Glutamatergic neuron (in vitro differentiated cells): ENCODE measurements at places on chromosomes 6 and 20. TPM values are rescaled to one million over a fixed set of nuclear protein-coding genes. Genes with fewer than 3 reads are reported as not detected.

DNA sequence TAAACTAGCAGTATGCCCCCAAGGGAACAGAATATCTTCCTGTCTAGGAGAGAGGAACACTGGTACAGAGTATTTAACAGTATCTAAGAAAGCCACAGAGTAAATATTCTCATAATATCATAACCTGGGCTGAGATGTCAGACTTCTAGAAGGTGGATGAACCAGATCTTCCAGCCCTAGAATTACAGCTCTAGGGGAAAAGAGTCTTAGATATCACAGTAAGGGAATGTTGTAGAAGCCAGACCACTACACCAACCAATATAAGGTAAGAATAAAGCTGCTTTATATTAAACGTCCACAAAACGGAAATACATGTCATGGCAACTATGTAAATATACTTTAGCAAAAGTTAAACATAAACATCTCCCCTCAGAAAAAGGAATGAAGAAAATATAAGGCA lies 12.4 kb downstream of the SERINC1 start:
- H3K4me3 ChIP-seq = peak overlapping the region; percentile 75
- DNase-seq = no peak
- peaks cover 8% of the 10 kb centered on the region for H3K36me3 ChIP-seq
- peak overlapping the region; percentile 86 for H3K27ac ChIP-seq
- H3K27me3 ChIP-seq = no peaks in the 10 kb centered on the region

GRCh38 chr6:3908961-3909360 lies 59.8 kb downstream of the FAM50B start:
- H3K36me3 ChIP-seq = no peaks in the 10 kb centered on the region
- peaks cover 8% of the 10 kb centered on the region for H3K4me1 ChIP-seq
- no peak overlapping the region for H3K4me3 ChIP-seq
- no peak overlapping the region for H3K27ac ChIP-seq
- DNase-seq = no peak

- no peak overlapping the region for H3K27ac ChIP-seq
- H3K27me3 ChIP-seq = no peaks in the 10 kb centered on the region
- no peak overlapping the region for H3K4me3 ChIP-seq
- H3K4me1 ChIP-seq = peaks cover 5% of the 10 kb centered on the region
Observed at GRCh38 chr20:2301164-2301622, 5.4 kb downstream of the TGM3 start.

DNA sequence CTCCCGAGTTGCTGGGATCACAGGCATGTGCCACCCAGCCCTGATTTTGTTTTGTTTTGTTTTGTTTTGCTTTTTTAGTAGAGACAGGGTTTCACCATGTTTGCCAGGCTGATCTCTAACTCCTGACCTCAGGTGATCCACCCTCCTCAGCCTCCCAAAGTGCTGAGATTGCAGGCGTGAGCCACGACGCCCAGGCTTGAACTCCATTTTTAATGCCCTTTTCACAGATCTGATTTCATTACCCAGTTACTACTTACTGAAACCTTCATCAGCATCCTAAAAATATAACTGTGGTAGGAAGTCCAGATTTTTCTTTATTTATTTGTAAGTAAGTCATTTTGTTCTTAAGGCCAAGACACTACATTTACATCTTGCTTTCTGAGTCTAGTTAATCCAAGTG lies 64.0 kb downstream of the HDDC2 start:
- H3K4me1 ChIP-seq = no peaks in the 10 kb centered on the region
- H3K4me3 ChIP-seq = no peak overlapping the region
- H3K27ac ChIP-seq = no peak overlapping the region
- peaks cover 8% of the 10 kb centered on the region for H3K36me3 ChIP-seq
- DNase-seq = no peak

GRCh38 chr20:23658336-23658735 lies 20.6 kb upstream of the CST3 start:
- H3K4me1 ChIP-seq = no peaks in the 10 kb centered on the region
- peaks cover 1% of the 10 kb centered on the region for H3K27me3 ChIP-seq
- H3K4me3 ChIP-seq = no peak overlapping the region
- no peak overlapping the region for H3K27ac ChIP-seq

- H3K4me1 ChIP-seq = no peaks in the 10 kb centered on the region
- H3K36me3 ChIP-seq = no peaks in the 10 kb centered on the region
- DNase-seq = no peak
- peaks cover 2% of the 10 kb centered on the region for H3K27me3 ChIP-seq
- H3K27ac ChIP-seq = no peak overlapping the region
Observed at GRCh38 chr20:52727740-52728456, 244.3 kb upstream of the TSHZ2 start.

- no peak overlapping the region for H3K4me3 ChIP-seq
- no peak overlapping the region for H3K27ac ChIP-seq
- no peaks in the 10 kb centered on the region for H3K36me3 ChIP-seq
Observed at GRCh38 chr6:118319416-118319815, 228.7 kb upstream of the PLN start.

DNA sequence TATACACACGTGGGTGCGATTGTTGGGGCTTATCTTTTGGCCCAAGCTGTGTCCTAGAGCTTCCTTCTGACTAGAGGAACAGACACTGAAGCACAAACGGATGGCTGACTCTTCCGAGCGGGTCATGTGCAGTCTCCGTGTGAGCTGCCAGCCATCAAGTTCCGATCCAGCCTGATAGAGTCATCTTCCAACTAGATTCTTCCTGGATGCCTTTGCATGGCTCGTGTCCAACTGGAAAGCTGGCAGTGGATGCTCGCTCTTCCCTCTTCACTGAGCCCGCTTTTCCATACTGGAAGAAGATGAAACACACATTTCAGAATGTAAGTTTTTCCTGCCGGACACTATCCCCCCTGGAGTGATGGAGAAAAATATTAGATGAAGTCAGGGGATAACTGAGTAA lies 148.1 kb downstream of the SCML4 start:
- no peak overlapping the region for H3K4me3 ChIP-seq
- H3K27ac ChIP-seq = no peak overlapping the region
- peaks cover 4% of the 10 kb centered on the region for H3K27me3 ChIP-seq
- H3K36me3 ChIP-seq = no peaks in the 10 kb centered on the region
- H3K4me1 ChIP-seq = peaks cover 5% of the 10 kb centered on the region

DNA sequence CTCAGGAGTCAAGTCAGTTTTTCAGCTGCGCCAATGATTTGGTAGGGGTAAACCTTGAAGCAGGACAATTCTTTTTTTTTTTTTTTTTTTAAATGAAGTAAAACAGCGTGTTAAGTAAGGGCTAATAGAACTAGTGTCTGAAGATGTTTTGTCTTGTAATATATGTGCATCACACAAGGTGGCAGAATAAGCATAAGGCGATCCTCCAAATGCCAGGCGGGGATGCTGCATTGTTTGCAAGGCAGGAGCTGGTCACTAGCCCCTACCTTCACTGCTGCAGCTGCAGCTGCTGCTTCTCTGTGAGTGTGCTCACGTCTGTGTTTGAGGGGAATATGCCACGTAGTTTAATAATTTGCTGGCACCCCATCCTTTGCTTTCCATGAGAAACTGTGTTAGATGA lies 272.7 kb upstream of the MAP3K7 start:
- DNase-seq = peak; percentile 23
- no peaks in the 10 kb centered on the region for H3K36me3 ChIP-seq
- no peaks in the 10 kb centered on the region for H3K4me1 ChIP-seq

TFAP2B gene
- not detected for total RNA-seq

CST2 gene
- not detected for total RNA-seq

OR2H2 gene
- total RNA-seq = not detected

GINS1 gene
- 5.3 TPM for total RNA-seq
